Skin of body (tissue), 3 donors: ENCODE measurements at places on chromosomes 12 and 14. TPM values are rescaled to one million over a fixed set of nuclear protein-coding genes. Genes with fewer than 3 reads are reported as not detected.

DNA sequence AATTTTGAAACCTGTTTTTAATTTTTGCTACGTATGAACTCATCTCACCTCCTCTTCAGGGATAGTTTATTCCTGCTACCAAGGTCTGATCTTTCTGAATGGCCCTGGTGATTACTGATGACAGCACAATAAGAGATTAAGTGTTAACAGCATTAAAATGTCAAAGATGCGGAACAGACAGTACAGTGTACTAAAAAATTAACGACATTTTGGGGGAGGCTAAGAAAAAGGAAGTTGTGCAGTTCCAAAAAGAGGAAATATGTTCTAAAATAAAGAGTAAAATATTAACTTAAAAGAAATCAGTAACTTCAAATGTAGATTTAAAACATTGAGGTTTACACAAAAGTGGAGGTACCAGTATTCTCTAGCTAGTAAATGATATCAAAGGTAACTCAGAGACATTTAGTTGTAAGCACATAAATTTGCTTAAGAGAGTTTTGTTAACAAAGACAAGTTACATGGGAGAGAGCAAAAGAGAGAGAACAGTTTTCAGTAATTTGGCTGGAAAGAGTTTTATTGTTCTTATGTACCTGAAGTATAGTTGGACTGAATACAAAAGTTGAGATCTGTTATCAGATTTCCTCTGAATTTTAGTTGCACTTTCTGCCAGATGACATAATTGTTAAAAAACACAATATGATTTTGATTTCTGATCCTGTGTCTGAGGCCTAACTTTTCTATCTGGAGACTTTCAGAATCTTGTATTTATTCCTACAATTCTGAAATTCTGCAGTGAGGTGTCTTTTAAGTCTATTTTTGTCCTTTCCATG is 4.2 kb upstream of the CLECL1 start:
- DNase-seq = no peak

GRCh38 chr14:81946375-81946774 is 412.7 kb upstream of the SEL1L start:
- no peak for DNase-seq

Gene TAS2R13
- 6.2 TPM for total RNA-seq

Gene B4GALNT1
- 1.7 TPM for total RNA-seq

Gene LRRC10
- total RNA-seq = 0.10 TPM
